Fibroblast of the aortic adventitia (primary cell): ENCODE measurements at places on chromosomes 4 and X. TPM values are rescaled to one million over a fixed set of nuclear protein-coding genes. Genes with fewer than 3 reads are reported as not detected.

DNA sequence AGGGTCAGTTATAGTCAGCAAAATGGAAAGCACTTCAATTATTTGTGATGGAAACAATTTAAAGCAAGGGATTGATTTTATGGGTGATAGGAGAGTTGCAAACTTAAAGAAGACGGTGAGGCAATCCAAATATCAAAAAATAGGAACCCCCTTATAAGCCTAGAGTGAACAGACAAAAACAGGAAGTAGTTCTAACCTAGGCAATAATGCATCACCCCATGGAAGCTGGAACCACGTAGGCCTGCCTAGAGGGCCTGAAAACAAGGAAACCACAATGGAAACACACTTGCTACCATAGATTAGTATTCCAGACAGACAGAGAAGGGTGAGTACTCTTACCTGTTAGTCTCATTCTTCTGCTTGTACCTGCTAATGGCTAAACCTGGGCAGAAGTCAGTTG lies 13.5 kb upstream of the GK2 start:
- no peak for DNase-seq

GRCh38 chr4:76581077-76581962 lies 146.3 kb downstream of the SHROOM3 start:
- DNase-seq, result no peak

DNA sequence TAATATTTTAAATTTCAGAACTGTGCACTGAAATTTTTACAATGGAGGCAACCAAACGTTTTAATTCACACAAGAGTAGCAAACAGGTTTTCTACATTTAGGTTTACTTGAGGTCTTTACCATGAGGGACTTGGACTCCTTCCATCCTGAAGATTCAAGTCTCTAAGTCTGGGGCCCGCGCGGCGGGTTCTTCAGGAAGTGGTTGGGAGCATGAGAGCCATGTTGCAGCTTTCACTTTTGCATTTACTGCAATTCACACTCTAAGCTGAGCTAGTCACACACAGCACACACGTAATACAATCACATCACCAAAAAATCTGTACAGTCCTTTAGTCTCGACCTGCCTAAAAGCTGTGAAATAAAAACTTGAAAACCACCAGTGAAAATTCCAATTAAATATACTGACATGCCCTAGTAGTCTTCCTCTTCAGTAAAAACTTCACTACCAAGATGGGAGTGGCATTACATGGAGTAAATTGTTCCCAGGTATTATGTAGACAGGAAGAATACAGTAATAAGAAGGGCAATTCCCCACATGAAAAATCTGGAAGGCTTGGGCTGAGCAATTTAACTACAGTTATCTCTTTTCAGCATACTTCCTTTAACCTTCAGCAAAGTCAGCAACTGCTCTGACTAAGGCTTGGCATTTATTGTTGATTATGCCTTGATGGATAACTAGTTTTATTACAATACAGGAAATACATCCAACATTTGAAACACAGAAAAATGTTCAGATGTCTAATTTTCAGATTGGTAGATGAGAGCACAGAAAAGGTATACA lies 571.1 kb upstream of the DIPK2B start:
- DNase-seq, result peak; percentile 63

DNA sequence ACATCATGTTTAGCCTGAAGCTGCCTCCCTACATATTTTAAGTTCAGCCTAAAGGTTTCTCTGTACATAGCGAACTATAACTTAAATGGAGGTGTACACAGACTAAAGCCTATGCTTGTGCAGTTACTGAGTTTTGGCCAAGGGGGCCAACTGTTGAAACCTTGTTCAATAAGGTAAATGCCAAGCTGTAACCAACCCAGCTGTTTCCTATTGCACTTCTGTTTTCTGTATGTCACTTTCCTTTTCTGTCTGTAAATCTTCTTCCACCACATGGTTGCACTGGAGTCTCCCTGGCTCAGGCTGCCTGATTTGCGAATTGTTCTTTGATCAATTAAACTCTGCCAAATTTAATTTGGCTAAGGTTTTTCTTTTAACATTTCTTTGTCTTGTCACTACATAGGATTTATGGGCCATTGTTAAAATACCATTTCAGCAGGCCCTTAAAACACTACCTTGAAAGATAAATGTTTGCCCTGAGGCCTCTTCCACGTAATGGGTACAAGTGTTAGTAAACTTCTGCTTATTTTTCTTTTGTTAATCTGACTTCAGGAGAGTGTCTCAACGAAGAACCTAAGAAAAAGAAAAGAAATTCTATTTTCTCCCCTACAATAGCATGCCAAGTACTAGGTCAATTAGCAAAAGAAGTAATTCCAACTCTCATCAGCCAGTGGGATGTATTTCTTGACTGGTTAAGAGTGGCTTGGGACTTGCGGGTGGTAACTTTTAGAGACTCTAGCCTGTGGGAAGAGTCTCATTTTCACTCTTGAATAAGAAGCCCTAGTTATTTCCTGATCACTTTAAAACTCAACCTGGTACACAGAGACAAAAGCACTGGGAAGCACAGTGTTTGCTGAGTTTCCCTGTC lies 45.7 kb upstream of the PRSS12 start:
- no peak for DNase-seq

GRCh38 chrX:69070949-69071650 lies 94.2 kb downstream of the PJA1 start:
- DNase-seq, result peak; percentile 20

GRCh38 chr4:791898-792625 lies 33.9 kb downstream of the CPLX1 start:
- DNase-seq, result peak; percentile 12

GRCh38 chr4:89904524-89904923 lies 9.9 kb downstream of the MMRN1 start:
- DNase-seq, result no peak

DNA sequence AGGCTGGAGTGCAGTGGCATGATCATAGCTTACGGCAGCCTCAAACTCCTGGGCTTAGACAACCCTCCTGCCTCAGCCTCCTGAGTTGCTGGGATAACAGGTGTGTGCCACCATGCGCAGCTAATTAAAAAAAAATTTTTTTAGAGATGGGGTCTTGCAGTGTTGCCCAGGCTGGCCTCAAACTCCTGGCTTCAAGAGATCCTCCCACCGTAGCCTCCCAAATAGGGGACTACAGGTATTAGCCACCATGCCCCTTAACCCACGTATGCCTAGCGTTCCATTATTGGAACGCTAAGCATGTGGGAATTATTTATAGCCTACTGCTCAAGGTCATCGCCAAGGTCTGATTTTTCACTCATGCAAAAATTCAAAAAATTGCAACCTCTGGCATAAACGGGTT lies 20.3 kb upstream of the UBE2D3 start:
- no peak for DNase-seq

- DNase-seq, result no peak
Measured at GRCh38 chr4:76502886-76503285, 67.9 kb downstream of the SHROOM3 start.

DNA sequence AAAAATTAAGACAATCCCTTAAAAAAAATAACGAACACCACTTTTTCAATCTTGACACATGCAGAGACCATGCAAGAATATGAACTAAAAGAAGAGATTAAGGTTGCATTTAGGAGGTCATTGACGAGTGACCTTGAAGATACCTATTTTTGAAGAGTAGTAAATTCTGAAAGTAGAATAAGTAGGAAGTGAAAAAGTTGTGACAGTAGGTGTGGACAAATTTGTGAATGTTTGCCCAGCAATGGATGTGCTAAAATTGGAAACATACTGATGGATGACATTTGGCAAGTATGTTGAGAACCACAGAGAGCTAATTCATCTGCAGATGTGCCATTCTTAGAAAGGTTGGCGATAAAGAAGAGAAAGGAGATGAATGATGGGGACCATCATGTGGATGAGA lies 213.7 kb upstream of the VCX3A start:
- no peak for DNase-seq

DNA sequence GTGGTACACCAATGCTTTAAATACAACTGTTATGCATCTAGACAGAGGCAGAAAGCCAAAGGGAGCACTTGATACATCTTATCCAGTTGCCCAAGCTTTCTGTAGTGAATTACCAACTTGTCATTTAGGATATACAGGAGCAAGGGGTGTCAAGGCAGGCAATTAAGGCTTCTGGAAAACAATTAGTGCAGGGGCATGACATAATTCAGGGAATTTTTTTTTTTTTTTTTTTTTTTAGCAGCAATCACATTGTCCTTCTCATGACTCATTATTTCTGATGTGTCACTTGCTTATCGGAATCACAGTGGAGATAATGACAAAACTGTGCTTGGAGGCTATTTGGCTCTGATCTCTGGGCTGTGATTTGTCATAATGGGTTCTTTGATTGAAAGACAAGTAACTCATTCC lies 259.5 kb downstream of the ARHGAP24 start:
- DNase-seq, result peak; percentile 43

GRCh38 chrX:48761674-48762471 lies at the start of gene GLOD5:
TSS of gene GLOD5 (plus strand) at chrX:48761747. CDS start at chrX:48761791, 44 bp downstream.
- DNase-seq, result no peak

DNA sequence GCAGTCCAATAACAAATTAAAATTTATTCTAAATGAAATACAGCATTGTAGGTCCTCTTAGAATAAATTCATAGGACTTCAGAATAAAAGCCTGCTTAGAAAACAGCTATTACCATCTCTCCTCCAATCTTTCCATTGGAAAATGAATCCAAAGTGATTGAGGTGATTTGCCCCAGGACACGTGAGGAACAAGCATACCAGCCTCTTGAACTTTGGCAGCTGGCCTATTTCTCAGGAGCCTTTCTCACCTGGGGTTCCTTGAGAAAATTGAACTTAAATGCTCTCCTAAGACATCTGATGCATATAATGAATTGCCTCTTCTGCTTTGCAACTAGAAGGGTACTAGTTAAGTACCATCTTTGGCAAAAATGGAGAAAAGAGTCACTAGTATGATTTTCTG lies 13.5 kb downstream of the ARHGAP24 start:
- DNase-seq, result no peak

DNA sequence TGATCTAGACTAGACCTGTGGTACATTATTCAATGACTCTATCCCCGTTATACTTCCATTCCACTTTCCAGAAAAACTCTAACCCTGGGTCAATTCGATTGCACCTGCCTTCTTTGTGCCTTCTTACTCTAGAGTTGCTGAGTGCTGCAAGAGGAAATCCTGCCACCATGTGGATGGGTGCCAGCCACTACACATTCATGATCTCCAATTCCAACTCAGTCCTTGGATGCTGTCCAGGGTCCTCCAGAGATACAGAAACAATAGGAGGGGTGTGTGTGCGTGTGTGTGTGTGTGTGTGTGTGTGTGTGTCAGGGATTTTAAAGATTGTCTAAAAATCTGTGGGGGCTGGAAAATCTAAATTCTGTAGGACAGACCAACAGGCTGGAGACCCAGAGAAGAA lies 42.9 kb upstream of the INTS6L start:
- peak; percentile 85 for DNase-seq

- DNase-seq, result peak; percentile 34
Measured at GRCh38 chr4:74539044-74539790, 94.3 kb downstream of the AREG start.

DNA sequence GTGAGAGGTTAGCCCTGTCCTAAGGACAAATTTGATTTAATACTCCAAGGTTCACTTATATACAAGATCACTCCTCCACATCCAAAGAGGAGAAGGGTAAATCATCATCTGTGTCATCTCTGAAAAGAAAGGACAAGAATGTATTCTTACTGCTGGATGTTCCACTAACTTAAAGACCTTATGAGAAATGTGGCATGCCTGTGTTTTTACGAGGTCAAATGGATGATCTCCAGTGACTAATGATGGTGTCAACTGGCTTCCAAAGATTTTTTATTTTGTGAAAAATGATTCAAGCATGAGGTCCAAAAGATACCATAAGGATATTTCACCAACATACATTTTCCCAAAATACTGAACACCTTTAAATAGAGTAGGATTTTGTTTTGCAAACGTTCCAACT lies 143.4 kb downstream of the PTCHD1 start:
- no peak for DNase-seq

DNA sequence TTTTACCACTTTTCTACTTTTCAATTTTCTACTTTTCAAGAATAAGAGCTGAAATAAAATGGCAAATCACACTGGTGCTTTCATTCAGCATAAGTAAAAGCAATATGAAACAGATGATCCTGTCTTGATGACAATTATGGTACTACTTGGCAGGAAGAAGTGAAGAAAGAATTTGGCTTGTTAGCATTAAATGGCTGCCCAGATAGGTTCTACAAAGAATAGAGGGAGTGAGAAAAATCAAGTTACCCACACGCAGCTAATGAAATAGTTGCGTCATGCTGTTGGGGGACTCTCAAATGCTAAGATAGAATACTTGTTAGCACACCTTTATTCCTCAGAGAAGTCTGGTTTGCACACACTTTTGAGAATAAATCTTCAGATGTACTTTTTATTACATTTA lies 12.5 kb upstream of the LCORL start:
- peak; percentile 33 for DNase-seq

GRCh38 chrX:49230500-49231232 lies 2.5 kb downstream of the CACNA1F start:
- no peak for DNase-seq

DNA sequence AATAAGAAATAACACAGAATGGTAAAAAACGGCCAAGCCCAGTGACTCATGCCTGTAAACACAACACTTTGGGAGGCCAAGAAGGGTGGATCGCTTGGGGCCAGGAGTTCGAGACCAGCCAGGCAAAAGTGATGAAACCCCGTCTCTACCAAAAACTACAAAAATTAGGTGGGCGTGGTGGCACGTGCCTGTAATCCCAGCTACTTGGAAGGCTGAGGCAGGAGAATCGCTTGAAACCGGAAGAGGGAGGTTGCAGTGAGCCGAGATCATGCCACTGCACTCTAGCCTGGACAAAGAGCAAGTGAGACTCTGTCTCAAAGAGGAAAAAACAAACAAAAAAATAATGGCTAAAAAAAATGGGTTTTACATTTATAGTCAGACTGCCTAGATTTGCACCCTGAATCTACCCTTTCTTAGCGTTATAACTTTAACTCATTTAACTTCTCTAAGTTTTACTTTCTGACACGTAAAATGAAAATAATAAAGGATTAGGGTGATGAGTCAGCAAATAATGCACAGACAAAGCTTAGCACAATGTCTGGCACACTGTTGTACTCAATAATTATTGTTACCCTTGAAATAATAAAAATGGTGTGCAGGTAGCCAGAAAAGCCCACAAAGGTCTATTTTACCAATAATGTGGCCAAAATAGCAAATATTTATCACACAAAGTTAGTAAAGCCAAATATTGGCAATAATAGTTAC lies 55.0 kb downstream of the ATP11C start:
- DNase-seq, result peak; percentile 52

GRCh38 chr4:26051240-26051639 lies 137.2 kb downstream of the SMIM20 start:
- no peak for DNase-seq

- peak; percentile 85 for DNase-seq
Measured at GRCh38 chr4:128338634-128339355, 51.2 kb upstream of the PGRMC2 start.

- no peak for DNase-seq
Measured at GRCh38 chrX:41603596-41603995, 85.2 kb upstream of the GPR34 start.

The UGT2B7 gene
- not detected in 2 replicates for total RNA-seq

The FOXP3 gene
- not detected in 2 replicates for total RNA-seq

The CD40LG gene
- not detected in 2 replicates for total RNA-seq

The EFHC2 gene
- total RNA-seq, result 0.45 and 0.49 TPM in 2 replicates

The TGIF2LX gene
- total RNA-seq, result not detected in 2 replicates

The CDX4 gene
- not detected in 2 replicates for total RNA-seq
